Osteoblast (primary cell): ENCODE measurements at places on chromosomes 1 and 21. TPM values are rescaled to one million over a fixed set of nuclear protein-coding genes. Genes with fewer than 3 reads are reported as not detected.

Gene IGSF9
- total RNA-seq = under 0.01 TPM in 2 replicates

Gene AIM2
- 0.59 and 0.72 TPM in 2 replicates for total RNA-seq

Gene ZFP69B
- total RNA-seq = 4.7 and 5.6 TPM in 2 replicates

Gene FAM163A
- total RNA-seq = not detected in 2 replicates
